ENCODE measurements at places on chromosomes 13 and 19.

- DNase-seq: no peak
Observed at GRCh38 chr19:20513189-20513904, 52.2 kb downstream of the ZNF737 start.

DNA sequence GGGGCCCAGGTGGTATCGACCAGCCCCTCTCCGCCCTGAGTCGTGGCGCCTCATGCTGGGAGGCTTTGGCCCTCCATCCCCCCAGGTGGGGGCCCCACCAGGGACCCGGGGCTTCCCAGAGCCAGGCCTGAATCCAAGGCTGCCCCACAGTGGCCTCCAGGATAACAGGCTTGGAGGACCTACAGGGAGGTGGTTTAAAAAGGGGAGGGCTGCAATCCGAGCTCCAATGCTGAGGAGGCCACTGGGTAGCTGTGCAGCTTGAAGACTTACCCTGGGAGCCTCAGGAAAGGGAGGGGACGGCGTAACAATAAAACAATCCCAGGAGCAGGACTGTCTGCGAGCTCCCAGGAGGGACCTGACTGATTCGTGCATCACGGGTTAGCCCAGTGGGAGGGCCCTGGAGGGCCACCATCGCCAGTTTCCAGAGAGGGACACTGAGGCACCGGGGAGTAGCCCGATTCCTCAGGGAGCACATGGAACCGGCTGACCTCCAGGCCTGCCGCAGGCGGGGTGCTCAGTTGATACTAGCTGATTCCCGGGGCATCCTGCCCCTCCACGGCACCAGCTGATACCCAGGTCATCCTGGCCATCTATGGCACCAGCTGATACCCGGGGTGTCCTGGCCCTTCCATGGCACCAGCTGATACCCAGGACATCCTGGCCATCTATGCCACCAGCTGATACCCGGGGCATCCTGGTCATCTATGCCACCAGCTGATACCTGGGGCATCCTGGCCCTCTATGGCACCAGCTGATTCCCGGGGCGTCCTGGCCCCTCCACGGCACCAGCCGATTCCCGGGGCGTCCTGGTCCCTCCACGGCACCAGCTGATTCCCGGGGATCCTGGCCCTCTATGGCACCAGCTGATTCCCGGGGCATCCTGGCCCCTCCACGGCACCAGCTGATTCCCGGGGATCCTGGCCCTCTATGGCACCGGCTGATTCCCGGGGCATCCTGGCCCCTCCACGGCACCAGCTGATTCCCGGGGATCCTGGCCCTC, 3.7 kb upstream of the C2CD4C start:
- no peak for DNase-seq

- no peak for DNase-seq
Observed at GRCh38 chr19:4971424-4971793, 2.5 kb downstream of the KDM4B start.

- no peak for DNase-seq
Observed at GRCh38 chr19:39372941-39373340, 18.0 kb downstream of the PAF1 start.

GRCh38 chr13:76383676-76384461, 502.3 kb downstream of the KCTD12 start:
- no peak for DNase-seq

- DNase-seq: no peak
Observed at GRCh38 chr13:110913322-110914080, 1.4 kb downstream of the ANKRD10 start.

- DNase-seq: peak; percentile 80
Observed at GRCh38 chr13:26855071-26855470, 94.5 kb upstream of the GPR12 start.

GRCh38 chr19:51417810-51418157, 342 bp upstream of the SIGLEC10 start:
- DNase-seq: no peak

DNA sequence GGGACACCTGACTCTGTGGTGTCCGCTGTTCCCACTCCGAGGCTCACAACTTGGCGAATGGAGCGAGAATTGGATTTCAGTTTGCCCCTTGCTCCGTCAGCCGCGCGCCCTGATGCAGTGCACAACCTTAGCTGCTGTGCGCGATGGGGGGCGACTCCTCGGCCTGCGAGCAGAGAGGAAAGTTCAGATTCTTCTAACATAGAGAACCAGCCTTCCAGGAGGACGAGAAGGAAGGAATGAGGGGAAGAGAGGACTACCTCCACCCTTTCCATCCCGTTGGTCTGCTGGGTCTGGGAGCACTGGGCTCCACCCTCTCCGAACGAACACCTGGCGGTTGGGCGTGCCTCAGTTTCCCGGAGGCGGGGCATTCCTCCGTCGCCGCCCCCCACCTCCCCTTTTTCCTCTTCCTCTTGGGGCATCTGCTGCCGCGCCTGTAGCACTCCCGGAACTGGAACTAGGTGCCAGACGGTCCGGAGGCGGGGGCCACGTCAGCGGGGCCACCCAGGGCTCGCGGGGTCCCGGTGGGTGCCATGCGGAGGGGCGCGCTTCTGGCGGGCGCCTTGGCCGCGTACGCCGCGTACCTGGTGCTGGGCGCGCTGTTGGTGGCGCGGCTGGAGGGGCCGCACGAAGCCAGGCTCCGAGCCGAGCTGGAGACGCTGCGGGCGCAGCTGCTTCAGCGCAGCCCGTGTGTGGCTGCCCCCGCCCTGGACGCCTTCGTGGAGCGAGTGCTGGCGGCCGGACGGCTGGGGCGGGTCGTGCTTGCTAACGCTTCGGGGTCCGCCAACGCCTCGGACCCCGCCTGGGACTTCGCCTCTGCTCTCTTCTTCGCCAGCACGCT, at the start of gene KCNK6:
Gene KCNK6 (plus strand): TSS at position 425 of the 838 bp plus-strand sequence. CDS start 106 bp downstream, at position 531.
- peak; percentile 6 for DNase-seq

- no peak for DNase-seq
Observed at GRCh38 chr19:38912600-38913514, 871 bp upstream of the CCER2 start.

- DNase-seq: no peak
Observed at GRCh38 chr13:30340331-30341250, 33.2 kb upstream of the KATNAL1 start.

DNA sequence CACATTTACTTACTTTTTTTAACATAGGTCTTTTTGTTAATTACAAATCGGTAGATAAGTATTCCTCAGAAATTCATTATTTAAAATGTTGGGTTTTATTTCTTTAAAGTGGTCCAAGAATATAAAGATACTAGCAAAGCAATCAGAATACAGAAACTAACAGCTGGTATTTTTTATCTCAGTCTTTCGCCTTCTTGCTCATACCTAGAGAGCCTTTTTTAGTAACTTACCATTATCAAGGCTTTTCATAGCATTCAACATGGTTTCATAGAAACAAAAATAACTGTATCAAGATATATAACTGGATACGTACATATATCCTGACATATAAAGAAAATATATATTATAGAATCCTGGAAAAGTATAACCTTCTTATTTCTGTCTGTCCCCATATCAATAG, 227.8 kb upstream of the MIR17HG start:
- no peak for DNase-seq

DNA sequence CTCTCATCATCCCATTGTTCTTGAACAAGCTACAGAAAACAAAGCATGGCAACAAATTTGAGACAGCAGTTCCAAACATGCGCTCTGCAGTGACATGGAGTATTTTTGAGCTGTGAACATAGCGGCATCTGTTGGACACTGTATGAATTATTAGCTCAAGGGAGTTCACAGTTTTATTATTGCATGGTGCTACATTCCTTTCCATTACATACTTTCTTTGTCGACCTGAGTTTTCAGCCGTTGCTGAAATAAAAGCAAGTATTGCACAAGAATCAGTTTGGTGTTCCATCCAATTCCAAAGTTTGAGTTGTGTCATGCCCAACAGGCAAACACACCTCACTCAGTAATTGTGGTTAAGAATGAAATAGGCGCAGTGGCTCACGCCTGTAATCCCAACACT, 30.1 kb upstream of the METTL21C start:
- DNase-seq: peak; percentile 60

GRCh38 chr13:39269411-39269810, 231.2 kb downstream of the NHLRC3 start:
- no peak for DNase-seq

DNA sequence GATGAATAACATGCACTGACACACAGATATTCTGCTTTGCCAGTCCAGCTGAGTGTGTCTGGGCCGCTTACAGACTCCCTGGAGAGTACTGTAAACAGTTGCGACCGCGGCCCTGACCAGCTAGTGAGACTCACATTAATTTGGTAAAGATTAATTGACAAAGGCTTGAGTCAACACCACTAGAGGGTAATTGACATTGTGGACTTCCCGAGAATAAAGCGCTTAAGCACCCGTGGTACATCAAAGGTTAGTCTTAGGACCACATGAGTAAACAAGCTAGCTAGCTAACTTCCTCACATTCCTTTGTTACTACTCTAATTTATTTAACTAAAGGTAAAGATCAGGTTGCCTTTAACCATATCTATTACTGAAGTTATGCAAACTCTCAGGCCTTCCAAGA, 624.4 kb upstream of the ARGLU1 start:
- no peak for DNase-seq

DNA sequence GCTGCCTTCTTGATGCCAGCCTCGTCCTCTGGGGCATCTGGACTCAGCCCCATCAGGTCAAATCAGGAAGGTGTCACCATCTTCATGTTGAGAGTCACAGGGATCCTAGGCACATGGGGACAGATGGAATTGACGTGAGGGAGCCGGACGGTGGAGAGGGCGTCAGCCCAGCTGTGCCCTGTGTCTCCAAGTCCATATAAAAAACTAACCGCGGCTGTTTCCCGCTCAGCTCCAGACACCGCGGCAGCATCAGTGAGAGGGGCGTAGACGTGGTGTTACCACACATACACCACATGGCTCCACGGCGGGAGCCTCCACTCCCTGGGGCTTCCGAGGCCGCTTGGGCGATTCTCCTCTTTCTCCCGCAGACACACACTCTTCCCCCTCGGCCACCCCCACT, 5.6 kb upstream of the PRR36 start:
- no peak for DNase-seq

DNA sequence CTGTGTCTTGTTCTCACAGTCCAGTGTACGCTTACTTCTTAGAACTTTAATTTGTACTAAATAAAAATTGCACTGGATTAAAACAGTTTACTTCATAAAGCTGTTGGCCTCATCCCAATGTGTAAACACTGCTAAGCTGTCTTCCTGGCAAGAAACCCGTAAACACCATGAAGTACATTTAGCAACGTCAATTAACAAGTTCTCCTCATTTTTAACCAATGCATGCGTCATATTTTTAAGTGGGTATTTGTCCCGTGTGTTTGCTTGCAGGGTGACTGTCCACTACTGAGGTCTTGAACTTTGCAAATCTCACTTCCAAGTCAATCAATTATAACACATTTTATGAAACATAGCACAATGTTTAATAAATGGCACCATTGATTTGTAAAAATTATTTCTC, 28.2 kb downstream of the LAIR2 start:
- DNase-seq: no peak

GRCh38 chr19:35908010-35908441, at the start of gene TYROBP:
TSS of gene TYROBP (minus strand) at chr19:35908295. CDS start at chr19:35908228, 67 bp downstream.
- peak; percentile 30 for DNase-seq

DNA sequence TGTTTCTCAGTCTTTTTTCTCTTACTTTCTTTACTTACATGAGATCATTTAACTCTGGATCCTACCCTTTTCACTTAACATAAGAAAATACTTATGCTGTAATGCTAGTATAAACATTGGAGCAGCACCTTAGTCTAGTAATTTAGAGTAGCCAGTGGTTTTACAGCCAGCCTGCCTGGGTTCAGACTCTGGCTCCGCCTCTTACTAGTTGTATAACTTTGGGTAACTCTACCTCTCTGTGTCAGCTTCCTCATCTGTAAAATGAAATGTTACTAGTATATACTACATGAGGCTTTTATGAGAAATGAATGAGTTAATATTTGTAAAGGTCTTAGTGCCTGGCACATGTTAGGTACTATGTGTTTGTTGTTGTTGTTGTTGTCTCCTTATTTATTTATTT, 5.6 kb downstream of the CDADC1 start:
- no peak for DNase-seq

GRCh38 chr19:11064831-11065303, 24.4 kb upstream of the LDLR start:
- DNase-seq: peak; percentile 2

- peak; percentile 35 for DNase-seq
Observed at GRCh38 chr19:39104186-39104596, 20.0 kb downstream of the ACP7 start.

DNA sequence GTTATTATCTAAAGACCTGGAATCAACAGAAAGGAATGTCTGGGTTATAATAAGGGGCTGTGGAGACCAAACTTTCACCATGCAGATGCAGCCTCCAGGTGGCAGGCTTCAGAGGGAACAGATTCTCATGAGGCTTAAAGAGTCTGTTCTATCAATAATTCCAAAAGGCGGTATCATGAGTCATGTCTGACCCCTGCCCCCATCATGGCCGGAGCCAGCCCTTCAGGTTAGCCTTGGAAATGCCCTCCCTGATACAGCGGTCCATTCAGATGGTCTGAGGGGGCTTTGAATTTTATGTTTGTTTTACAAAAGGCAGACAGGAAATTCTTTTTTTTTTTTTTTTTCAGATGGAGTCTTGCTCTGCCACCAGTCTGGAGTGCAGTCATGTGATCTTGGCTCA, 21.7 kb upstream of the LAMP1 start:
- DNase-seq: no peak

DNA sequence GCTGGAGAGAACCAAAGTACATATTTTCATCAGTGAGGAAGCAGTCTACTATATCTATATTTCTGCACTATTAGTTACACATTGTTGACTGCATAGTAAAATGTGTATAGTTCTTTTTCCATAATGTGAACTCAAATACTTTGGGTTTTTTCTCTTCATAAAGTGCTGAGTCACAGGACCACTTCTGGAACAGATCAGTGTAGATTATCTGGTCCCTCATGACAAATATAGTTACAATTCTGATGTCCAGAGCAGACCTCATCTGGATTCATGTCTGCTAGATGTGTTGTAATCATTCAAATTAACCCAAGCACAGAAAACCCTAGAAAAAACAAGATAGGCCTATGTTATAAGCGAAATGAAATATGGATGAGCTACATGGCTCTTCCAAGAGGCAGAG, 171.4 kb downstream of the SUCLA2 start:
- no peak for DNase-seq

DNA sequence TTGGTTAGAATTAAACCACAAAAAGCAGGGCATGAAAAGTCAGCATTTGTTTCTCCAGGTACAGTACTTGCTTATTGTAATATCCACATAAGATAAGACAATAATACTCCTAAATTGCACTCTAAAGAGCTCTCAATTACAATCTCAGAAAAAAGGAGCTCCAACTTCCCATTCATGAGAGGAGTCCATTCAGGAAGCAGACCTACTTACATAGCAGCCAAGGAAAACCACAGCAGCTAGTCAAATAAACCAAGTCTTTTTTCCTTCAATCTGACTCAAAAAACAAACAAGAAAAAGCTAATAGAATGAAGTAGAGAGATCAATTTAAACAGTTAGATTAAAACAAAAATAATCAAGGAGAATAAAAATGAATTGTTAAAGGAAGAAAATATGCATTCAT, 885.2 kb upstream of the SLITRK6 start:
- DNase-seq: no peak

DNA sequence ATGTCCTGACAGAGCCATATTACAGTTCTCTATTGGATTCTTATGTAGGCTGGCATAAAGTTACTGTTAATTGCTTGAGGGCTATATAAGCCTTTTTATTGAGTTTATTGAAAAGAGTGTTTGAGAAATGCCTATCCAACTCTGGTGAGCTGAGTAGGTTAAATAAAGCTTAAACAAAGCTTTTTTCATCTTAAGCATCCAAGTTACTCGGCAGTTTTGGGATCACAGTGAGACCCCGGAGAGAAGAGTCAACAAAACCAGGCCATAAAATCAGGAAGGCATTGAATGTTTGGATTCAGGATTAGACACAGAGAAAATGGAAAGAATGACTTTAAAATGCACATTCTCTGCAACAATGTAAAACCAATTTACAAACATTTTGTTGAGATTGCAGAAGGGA, 588.5 kb downstream of the DACH1 start:
- no peak for DNase-seq
